ENCODE measurements at places on chromosomes 4 and X.

DNA sequence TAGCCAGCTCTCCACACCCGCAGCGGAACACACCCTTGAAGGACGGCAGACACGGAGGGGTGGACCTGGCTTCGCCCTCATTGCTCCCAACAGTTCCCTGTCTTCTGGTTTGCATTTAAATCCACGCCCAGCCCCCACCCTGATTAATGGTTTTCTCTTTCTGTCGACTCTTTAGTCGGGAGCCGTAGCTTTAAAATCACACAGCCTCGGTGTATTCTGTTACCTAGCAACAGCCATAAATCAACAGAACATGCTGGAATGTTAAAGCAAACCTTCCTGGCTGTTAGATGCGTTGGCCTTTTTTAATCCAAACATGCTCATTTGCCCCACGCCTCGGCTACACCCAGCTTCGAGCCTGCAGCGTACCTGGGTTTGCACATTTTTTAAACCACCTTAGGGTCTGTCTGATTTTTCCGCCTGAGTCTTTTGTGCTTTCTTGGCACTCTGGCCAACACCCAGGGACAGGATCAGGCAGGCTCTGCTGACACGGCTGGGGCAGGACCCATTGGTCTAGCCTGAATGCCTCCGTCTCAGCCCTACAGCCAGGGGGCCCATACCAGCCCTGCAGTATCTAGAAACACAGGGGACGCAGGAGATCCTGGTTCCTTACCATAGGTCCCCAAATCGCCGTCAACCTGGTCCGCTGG is 21.4 kb upstream of the PPP2R2C start:
- DNase-seq: no peak

- no peak for DNase-seq
Observed at GRCh38 chr4:57554556-57555092, 444.4 kb upstream of the IGFBP7 start.

DNA sequence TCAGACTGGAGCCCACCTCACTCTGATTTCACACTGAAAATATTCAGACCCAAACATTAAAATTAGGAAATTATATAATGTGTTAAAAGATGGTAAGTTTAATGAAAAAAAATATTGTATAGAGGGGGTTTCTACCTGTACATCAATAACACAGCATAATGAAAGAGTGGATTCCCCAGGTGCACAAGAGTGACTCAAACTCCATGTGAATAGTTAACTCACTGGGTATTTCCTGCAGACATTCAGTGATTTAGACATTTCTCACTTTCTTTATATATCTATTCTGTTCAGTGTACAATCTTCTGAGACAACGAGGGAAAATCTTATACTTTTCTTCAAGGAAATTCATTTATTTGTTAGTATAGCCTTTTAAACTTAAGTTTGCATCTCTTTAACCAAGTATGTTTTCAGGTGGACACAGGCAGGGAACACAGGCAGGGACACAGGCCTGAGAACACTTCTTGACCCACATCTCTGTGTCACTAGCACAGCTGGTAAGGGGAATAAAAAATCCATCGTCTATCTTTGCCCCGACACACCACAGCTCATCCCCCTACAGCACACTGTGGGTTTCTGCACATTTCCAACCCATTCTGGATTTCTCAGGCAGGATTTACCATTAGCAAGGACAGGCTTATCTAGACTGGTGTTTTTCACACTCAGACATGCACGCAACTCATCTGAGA is 525.5 kb upstream of the BOD1L1 start:
- DNase-seq: no peak

DNA sequence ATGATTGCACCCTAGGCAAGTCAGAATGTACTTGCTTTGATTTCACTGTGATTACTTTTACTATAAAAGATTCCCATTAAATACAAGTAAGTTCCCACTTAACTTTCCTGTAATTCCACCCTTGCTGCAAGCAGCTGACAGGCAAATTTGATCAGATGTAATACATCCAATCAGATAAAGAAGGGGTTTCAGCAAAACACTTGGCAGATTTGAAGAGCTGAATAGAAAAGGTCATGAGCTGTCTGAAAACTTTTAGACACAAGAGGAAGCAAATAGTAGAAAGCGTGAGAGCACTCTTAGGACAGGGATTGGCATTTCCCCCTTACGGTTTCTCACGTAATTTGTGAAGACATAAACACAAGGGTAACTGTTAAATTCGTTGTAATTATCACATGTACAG is 22.8 kb downstream of the HSD17B13 start:
- no peak for DNase-seq

GRCh38 chrX:151722241-151722846 is 6.5 kb downstream of the FATE1 start:
- no peak for DNase-seq

- no peak for DNase-seq
Observed at GRCh38 chr4:110107866-110108265, 90.5 kb downstream of the ELOVL6 start.

GRCh38 chrX:140948827-140949226 is 53.6 kb upstream of the SPANXB1 start:
- DNase-seq: no peak

DNA sequence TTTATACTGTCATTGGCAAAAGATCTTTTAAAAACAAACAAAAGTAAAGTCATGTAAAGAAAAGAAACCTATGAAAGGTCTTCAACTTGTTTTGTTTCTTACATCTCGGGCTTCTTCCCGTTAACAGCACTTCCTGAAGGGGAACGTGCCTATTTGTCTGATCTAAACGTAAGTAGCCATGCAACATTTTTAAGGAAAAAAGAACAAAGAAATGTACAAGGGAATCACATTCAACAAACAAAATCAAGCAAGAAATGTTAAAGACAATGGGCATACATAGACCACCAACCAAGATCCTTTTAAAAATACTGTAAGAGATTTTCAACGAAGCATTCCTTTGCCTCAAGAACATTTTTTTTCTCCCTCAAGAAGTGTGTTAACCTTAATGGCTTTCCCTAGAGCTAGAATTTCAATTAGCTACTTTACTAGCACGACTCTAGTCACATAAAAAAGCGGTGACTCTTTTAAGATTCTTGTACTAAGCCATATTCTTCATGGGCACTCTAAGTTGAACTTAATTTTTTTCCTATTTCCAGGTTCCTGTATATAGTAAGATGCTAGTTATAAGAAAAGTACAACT is 112.0 kb upstream of the TTC29 start:
- DNase-seq: no peak

GRCh38 chrX:15856636-15857035 is 2.0 kb upstream of the AP1S2 start:
- DNase-seq: no peak

DNA sequence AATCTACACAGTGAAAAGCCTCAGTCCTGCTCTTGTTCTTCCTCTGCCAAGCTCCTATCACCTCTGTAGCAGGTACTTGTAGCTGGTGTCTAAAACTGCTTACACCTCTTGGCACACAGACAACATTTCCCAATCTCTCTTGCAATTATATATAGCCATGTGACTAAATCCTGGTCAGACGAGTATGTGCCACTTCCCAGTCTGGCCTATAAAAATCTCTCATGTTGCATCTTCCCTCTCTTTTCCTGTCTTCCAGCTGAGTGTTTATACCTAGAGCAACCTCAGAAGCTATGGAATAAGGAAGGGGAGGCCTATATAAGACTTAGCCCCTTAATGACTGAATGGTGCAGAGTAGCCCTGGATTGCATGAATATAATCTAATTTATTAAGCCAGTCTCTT is 105.8 kb downstream of the RNF150 start:
- no peak for DNase-seq

DNA sequence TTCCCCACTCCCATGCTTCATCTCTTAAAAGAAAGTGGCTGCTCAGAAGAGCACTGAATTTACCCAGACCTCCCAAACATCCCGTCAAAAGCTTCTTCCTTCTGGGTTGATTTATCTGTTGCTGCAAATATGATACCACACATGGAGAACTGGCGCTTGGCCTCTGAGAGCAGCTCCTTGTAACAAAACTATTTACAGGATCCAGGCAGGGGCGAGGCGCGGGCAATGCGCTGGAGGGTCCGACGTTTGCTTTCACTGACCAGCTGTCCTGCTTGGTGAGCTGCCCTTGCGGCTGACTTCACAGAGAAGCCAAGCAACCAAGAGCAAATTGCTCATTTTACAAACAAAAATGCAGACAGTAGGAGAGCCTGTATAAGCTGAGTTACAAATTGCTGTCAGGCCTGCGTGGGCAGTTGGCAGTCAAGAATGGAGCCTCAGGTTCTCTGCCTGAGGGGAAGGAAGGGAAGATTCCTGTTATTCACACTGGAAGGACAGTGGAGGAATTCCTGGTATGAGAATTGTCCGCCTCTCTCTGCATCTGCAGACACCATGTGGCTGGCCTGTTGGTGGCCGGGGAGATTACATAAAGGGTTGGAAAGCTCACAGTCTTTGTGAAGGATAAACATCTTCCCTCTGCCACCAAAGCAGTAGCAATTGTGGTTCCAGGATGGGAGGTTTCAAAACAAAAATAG is 192.2 kb upstream of the LEF1 start:
- no peak for DNase-seq

DNA sequence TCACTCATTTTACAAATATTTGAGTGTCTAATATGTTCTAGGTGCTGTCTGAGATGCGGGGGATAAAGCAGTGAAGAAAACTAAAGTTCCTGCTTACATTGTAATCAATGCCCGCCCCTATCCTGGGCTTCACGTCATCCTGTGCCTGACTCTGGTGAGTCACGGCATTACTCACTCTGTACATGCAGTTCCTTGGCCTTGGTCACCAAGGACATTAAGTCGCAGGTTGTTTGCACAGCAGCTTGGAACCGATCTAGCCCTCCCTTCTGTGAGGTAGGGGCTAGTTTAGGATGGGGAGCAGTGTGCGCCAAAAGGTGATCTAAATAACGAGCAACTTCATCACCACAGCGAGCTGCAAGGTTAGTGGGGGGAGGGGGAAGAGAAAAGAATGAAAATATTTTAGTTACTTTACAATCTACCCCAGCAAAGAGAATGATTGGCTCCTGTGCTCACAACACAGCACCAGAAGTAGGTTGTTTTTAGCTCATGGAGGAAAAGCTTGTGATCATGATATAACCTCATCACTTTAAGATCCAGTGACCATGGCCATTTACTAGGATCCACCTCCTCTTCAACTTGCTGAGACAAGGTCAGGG is 48.0 kb upstream of the HDAC8 start:
- DNase-seq: no peak

- no peak for DNase-seq
Observed at GRCh38 chr4:83112678-83113428, 1.7 kb downstream of the PLAC8 start.

DNA sequence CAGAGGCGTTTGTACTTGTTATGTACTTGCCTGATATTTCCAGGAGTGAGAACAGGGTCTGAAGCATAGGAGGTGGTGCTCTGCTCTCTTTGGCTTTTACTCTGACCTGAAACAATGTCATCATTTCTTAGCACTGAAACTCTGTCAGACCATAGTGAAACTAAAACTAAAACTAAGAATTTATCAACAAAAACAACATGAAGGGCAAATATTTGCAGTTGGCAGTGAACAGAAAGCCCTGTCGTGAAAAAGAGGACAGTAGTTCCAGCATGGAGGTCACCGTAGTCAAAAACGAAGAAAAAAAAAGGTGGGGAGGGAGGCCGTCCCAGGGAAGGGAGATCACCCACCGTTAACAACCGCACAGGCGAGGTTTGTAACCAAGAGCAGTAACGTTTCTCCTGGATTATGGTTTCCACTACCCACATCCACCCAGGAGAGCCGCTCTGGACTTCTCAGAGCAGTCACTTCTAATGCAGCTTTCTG is 97.5 kb downstream of the ANK2 start:
- DNase-seq: no peak

GRCh38 chrX:105553118-105553517 is 269.2 kb upstream of the NRK start:
- DNase-seq: no peak

GRCh38 chr4:161629694-161630441 is 533.9 kb downstream of the FSTL5 start:
- no peak for DNase-seq

DNA sequence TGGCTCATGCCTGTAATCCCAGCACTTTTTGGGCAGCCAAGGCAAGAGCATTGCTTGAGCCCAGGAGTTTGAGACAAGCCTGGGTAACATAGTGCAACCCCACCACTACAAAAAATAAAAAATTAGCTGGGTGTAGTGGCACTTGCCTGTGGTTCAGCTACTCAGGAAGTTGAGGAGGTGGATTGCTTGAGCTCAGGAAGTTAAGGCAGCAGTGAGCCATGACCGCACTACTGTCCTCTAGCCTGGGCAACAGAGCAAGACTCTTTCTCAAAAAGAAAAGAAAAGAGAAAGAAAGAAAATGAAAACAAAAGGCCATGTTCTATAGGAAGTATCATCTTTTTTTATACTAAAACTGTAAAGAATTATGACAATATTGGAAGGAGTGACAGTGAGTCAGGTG is 38.5 kb downstream of the NEK1 start:
- DNase-seq: no peak

GRCh38 chr4:152014280-152014679 is 253.5 kb upstream of the GATB start:
- DNase-seq: peak; percentile 3

- no peak for DNase-seq
Observed at GRCh38 chr4:112076919-112077608, 68.2 kb upstream of the FAM241A start.

DNA sequence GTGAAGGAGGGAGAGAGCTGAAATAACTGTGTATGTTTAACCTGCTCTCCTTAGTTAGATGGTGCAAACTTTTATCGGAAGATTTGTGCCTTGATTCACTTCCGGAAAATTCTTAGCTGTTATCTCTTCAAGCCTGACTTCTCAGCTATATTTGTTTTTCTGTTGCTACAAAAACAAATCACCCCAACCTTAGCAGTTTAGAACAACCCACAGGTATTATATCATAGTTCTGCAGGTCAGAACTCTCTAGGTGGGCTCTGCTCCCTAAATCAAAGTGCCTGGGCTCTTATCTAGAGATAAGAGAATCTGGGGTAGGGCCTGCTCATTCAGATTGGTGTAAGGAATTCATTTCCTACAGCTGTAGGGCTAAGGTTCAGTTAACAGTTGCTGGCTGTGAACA is 15.1 kb upstream of the CEP135 start:
- DNase-seq: no peak

- peak; percentile 21 for DNase-seq
Observed at GRCh38 chr4:102564399-102565059, 63.4 kb downstream of the NFKB1 start.

GRCh38 chr4:7218686-7219085 is 26.3 kb downstream of the SORCS2 start:
- DNase-seq: no peak

DNA sequence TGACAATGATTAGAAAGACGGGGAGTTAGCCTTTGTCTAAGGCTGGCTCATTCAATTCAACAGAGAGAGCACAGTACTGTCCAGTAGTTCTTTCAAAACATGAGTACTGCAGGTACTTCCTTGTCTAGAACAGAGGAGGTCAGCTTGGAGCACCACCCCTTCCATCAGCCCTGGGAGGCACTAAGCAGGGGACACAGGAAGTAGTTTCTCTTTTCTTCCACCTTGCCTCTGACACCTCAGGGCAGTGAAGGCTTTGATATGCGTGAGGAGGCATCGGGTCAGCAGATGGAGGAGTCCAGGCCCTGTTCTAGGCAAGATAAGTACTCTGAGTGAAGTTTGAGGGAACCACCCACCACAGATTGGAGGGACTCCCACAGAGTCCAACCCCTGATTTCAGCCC is 33.1 kb downstream of the MAGEB10 start:
- no peak for DNase-seq

Measured in stimulated activated CD4-positive, alpha-beta T cell treated with anti-CD3 and anti-CD28 coated beads, Interleukin-12 subunit alpha, Interleukin-12 subunit beta, amount 100 ng/mL, for 24 hours (primary cell).